Activated CD4-positive, alpha-beta T cell treated with anti-CD3 and anti-CD28 coated beads for 4 hours (primary cell): ENCODE measurements at places on chromosomes 5 and 9.
A peak's percentile ranks its signal among the peaks of the same experiment; 100 is the strongest.

DNA sequence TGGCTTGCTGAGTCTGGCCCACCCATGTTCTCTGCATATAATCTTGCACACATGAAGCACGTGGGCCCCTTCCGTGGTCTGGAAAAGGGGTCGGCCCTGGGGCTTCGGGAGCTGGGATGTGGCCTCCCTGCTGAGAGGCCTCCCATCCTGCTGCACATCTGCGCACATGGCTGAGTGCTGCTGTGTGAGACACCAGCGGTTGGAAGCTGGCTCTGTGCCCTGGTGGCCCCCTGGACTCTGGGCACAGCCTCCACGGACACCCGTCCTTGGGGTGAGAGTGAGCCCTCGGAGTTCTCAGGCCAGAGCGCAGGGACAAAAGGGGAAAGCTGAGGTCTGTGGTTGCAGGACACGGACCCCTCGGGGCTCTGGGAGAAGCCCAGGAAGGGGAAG is 115.8 kb downstream of the RXRA start:
- DNase-seq, result no peak

GRCh38 chr5:68240202-68240601 is 24.6 kb downstream of the PIK3R1 start:
- DNase-seq, result no peak

GRCh38 chr5:6780802-6781391 is 67.7 kb downstream of the TENT4A start:
- DNase-seq, result peak; percentile 14

- DNase-seq, result no peak
Observed at GRCh38 chr9:116152390-116152789, 1.2 kb upstream of the PAPPA start.

DNA sequence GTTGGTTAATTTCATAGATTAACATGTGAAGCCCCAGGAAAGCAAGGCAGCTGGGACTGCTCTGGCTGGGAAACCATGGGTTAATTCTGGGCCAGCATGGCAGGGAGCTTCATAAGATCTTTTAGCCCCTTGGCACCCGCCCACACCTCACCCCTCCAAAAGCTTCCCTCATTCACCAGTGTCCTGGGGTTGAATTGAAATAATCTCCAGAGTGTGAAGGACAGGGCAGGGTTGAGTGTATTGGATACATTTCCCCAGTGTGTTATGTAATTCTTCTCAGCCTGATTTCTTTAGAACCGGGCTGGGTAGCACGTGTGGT is 19.4 kb downstream of the WNT8A start:
- no peak for DNase-seq

GRCh38 chr5:157948738-157949410 is 89.9 kb upstream of the CLINT1 start:
- DNase-seq, result peak; percentile 65

GRCh38 chr5:179612577-179613459 is 10.7 kb downstream of the HNRNPH1 start:
- DNase-seq, result no peak

DNA sequence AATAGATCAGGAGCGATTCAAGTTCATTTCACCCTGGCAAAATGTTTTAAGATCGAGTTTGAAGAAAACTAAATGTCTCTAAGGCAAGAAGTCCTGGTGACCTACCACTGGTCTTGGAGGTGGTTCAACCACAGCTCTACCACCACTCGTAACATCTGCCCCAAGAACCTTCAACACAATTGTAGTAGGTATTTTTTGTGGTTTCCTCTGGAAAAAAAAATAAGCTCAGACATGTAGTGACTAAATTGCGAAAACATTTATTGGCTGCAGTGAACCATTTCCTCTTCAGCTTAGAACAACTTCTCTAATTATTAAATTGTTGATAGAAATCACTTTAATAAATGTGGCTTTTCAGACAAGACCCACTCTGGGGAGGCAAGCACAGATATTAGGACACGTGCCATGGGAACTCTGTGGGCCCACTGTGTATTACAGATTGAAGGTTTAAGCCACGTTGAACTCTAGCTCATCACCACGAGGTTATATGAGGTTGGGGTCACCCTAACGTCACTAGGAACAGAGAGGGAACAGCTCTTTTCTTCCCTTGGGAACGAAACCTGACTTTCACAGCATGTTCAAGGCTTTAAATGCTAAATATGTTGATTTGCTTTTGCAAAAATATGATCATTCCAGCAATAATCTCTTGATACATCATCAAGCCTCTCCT is 142.9 kb downstream of the HSD17B3 start:
- DNase-seq, result no peak

DNA sequence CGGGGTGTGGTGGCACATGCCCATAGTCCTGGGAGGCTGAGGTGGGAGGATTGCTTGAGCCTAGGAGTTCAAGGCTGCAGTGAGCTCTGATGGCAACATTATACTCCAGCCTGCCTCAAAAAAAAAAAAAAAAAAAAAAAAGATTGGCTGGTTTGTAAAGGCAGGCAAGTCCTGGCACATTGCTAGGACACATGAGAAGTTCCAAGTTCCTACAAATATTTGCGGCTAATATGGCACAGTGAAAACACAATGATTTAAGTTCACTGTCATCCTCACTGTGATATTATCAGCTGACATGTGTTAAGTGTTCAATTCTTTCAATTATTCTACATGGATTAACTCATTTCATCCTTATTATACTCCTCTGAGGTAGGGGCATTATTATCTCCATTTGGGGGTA is 20.1 kb downstream of the TMEM268 start:
- no peak for DNase-seq

- no peak for DNase-seq
Observed at GRCh38 chr9:70407081-70407503, 7.4 kb downstream of the KLF9 start.

DNA sequence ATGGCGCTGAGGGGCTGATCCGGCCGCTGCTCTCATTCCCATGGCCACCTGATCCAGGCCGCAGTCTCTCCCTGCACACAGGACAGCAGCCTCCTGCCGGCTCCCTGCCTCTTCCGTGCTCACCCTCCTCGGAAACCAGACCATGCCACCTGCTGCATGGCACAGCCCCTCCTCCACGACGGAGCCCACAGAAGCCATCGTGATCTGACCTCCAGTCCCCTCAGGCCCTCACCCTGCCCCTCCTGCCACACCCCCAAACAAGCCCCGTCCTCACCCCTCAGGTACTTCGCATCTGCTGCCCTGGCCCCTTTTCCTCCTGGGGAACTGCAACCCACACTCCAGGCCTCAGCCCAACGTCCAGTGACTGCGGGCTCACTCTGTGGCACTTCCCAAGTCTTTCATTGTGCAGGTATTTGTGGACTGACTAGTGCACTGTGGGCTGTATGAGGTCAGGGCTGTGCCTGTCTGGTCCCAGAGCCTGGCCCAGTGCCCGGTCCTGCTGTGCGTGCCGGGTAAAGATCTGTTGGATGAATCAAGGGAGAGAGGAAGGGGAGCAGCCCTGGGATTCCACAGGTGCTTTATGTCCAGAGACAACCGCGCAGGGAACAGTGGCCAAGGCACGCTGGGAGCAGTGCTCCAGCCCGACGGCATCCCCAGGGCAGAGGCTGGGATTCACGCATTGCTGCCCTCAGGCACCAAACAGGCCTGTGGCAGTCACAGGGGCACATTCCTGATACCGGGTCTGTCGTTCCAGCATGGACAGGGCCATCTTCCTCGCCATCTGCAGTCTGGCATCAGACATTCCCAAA is 86.1 kb downstream of the ADAMTS2 start:
- DNase-seq, result no peak

GRCh38 chr5:57906671-57907070 is 424.1 kb upstream of the ACTBL2 start:
- DNase-seq, result no peak

DNA sequence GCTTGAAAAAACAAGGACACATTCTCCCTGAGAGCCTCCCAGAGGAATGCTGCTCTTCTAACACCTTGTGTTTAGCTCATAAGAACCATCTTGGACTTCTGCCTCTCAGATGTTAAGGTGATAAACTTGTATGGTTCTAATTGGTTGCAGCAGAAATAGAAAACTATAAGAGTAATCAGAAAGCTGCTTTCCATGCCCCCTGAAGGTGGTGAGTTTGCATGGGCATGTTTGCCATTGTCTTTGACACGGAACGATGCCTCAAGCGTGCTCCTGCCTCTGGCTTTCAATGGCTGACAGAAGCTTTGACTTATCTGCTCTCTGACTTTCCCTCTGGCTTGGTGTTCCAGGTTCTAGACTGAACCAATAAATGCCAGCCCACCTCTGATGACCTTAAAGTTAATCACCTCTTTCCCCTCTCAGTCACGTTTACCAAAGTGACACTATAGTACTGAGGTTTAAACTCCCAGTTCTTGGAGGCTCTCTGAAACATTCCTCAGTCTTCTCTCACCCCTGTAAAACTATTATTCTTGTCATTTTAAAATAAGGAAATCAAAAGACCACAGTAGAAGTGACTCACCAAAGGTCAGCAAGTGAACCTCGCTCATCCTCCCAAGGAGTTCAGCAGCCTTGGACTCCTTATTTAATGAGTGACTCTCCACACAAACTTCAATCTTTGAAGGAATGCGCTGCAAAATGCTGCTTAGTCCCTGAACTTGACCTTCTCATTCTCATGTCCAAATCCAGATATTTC is 103.6 kb downstream of the PIK3R1 start:
- no peak for DNase-seq

DNA sequence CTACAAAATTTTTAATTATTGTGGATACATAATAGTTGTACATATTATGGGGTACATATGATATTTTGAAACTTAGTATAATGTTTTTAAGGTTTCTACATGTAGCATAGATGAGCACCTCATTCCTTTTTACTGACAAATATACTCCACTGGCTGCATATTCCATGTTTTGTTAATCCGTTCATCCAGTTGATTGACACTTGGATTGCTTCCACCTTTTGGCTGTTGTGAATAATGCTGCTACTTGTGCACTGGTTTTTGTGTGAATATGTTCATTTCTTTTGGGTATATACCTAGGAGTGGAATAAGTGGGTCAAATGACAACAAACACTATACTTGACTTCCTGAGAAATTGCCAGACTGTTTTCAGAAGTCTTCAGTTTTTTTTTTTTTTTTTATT is 2.8 kb upstream of the ENTREP1 start:
- no peak for DNase-seq
